DND-41 (cell line): ENCODE measurements at places on chromosomes 2 and 18.

DNA sequence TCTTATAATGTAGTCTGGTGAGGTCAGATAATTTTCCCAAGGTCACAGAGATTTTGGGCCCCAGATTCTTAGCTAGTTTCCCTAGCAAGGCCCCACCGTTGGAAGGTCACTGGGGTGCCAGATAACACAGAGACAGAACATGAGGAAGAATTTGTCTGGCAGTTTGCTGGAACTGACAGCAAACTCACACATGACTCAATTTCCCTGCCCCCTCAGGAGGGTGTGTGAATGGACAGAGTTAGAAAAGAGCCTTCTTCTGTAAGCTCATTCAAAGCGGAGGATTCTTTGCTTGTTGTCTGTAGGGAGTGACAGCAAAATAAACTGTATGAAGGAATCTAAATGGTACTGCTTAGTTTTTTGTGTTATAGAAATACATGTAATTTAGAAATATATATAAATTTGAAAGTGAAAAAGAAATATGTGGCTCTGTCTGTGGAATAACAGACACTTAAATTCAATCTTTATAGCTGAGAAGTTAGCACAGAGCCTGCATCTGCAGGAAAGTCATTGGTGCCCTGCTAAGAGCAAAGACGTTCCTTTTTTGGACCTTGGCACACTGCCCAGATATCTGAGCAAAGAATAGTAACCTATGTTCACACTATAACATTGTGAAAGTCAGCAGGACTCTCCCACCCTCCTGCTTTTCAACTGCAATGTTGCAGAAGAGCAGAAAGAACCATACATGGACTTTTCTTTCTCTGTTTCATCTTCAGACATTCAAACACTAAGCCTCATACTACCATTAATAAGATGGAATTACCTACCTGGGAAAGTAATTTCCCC is 2.1 kb downstream of the MDH1 start:
- DNase-seq = no peak

GRCh38 chr2:169815849-169816248 is 8.9 kb downstream of the METTL5 start:
- no peak for DNase-seq

- no peak for DNase-seq
Measured at GRCh38 chr2:205785507-205786260, 103.4 kb downstream of the NRP2 start.

GRCh38 chr18:2656981-2657512 is 1.5 kb downstream of the SMCHD1 start:
- DNase-seq = no peak

DNA sequence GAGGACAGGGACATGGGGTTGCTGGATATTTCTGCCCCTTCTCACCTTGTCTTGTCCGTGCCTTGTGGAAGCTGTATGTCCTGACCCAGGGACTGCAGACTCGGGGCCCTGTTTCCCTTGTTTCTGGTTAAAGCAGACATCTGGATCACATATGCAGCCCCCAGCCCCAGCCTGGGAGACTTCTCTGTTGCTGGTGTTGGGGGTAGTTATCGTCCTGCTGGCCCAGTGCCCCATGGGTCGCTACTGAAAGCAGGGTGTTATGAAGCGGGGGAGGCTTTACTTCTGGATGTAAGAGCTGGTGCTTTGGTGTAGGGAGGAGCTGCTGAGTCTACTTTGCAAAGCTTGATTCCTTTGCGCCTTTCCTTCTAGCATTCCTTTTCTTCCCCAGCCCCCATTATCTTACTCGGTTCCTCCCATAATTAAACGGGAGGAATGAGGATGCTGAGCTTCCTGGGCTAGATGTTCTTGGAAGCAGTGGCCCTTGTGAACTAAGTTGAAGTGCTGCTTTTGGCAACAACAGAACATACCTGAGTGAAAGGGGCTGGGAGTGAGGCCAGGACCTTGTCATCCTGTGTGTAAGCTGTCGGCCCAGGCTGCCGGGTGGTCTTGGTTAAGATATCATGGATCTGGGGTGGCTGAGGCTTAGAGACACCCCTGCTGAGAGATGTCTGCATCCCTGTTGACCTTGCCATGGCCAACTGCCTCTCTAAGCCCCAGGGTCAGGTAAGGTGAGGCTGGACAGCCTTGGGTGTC is 3.4 kb downstream of the TET3 start:
- no peak for DNase-seq

- no peak for DNase-seq
Measured at GRCh38 chr2:43075811-43076585, 150.4 kb downstream of the ZFP36L2 start.

- no peak for DNase-seq
Measured at GRCh38 chr18:44589693-44590355, 90.9 kb upstream of the SETBP1 start.

GRCh38 chr2:98454073-98454472 is 9.4 kb downstream of the INPP4A start:
- DNase-seq = no peak

DNA sequence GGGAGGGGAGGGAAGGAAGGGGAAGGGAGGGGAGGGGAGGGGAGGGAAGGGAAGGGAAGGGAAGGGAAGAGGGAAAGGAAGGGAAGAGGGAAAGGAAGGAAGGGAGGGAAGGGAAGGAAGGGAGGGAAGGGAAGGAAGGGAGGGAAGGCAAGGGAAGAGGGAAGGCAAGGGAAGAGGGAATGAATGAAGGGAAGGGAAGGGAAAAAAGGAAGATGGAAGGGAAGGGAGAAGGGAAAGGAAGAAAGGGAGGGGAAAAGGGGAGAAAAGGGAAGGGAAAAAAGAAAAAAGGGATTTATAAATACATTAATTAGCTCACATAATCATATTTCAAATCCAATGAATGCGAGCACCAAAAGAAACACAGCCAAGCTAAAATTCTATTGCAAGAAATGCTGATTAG is 202.9 kb upstream of the LRRTM4 start:
- DNase-seq = no peak

GRCh38 chr2:216761133-216761532 is 65.8 kb upstream of the IGFBP5 start:
- DNase-seq = no peak

DNA sequence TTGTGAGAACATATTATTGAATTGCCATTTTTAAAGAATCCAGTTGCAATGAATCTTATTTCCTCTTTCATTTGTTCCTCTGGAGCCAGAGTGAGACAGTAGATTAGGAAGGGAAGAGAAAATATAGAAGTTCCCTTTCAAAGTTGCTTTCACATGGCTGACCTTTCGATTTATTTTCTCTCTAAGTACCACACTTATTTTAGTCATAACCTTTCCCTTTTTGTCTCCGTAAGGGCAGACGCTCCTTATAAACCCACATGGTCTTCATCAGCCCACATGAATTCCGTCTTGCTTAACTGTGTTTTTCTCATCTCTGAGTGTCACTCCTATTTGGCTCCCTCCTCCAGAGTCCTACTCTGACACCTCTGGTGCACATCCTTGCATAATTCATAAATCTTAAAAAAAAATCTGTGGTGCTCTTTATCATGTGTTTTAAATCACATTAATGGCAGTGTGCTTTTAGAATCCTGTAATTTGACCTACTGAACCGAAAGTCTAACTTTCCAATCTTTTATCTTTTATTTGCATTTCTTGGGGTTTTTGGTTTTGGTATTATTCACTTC is 38.5 kb upstream of the ZNF396 start:
- no peak for DNase-seq

DNA sequence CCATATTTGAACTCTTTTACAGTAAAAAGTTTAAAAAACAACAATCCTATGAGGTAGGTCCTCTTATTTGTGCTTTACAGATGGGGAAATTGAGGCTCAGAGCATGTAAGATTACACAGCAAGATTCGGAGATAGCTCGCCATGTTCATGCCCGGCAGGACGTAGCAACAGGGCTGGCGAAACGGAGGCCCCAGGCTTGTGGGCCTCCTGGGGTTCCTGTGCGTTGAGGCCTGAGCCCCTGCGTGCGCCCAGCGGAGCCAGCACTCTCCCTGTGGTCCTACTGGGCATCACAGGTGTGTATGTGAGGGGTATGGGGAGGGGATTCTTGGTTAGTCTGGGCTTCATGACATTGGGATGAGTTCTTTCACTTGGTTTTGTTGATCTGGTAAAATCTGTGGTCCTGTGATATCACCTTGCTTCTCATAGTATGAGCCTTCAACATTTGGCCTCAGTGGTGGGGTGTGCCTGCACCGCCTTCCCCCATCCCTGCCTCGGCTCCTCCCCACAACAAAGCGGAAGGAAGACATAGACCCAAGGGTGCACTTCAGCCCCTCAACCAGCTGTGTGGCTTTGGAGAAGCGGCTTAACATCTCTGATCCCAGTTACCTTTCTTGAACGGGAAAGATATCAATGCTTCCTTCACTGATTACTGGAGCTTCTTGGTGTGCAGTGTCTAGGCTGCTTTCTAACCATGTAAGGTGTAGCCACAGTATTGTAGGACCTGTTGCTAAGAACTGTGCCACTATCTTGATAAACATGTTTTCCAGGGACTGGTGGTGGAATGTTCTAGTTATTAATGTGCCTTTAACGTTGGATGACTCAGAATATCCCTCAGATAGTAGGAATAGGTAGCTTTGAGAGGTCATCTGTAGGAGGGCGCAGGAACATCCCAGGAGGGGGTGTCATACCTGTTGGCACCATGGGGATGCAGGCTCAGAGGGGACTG is 37.2 kb downstream of the HPCAL1 start:
- DNase-seq = no peak
